ENCODE measurements at places on chromosomes 7 and 10. TPM values are rescaled to one million over a fixed set of nuclear protein-coding genes. Genes with fewer than 3 reads are reported as not detected.
A peak's percentile ranks its signal among the peaks of the same experiment; 100 is the strongest.

DNA sequence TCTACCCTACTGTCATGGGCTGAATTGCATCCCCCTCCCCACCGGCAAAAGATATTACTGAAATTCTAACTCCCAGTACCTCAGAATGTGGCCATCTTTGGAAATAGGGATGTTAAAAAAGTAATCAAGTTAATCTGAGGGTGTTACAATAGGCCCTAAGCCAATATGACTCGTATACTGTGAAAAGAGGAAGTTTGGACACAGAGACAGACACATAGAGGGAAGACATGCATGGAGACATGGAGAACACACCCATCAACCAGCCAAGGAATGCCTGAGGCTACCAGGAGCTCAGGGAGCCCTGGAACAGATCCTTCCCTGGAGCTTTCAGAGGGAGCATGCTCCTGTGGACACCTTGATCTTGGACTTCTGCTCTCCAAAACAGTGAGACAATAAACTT lies 138.2 kb upstream of the ADO start:
- DNase-seq, result no peak

PRPS1L1 gene
- polyA plus RNA-seq, result not detected

- no peak for DNase-seq
These were observed 363.6 kb downstream of the ANKRD30A start for GRCh38 chr10:37488792-37489657.

GRCh38 chr7:120023494-120024167 lies 249.3 kb upstream of the KCND2 start:
- no peak for DNase-seq

DNA sequence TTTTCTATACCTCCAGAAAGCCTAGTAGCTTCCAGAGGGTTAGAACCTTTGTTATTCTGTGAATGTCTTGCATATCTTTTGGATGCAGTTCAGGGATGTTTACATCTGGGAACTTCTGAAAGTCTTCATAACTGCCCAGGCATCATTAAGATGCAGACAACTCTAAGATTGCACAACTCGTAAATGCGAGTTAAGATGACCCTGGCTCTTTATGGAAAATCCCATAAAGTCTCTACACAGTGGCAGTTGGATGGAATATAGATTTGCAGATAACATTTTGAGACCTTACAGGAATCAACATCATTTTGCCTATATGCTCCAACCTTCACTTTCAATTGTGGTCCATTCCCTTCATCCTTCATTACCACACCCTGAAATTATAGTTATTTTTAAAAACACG lies 151.7 kb downstream of the CREB5 start:
- no peak for DNase-seq

GRCh38 chr10:71075086-71075758 lies 137.1 kb upstream of the UNC5B start:
- no peak for DNase-seq

ATP5MK gene
- 1,139 TPM for polyA plus RNA-seq

- DNase-seq, result no peak
These were observed 42.4 kb upstream of the CPN1 start for GRCh38 chr10:100124097-100124496.

SLC18A3 gene
- 0.09 TPM for polyA plus RNA-seq

TRPV5 gene
- not detected for polyA plus RNA-seq

CUBN gene
- 0.06 TPM for polyA plus RNA-seq

DNA sequence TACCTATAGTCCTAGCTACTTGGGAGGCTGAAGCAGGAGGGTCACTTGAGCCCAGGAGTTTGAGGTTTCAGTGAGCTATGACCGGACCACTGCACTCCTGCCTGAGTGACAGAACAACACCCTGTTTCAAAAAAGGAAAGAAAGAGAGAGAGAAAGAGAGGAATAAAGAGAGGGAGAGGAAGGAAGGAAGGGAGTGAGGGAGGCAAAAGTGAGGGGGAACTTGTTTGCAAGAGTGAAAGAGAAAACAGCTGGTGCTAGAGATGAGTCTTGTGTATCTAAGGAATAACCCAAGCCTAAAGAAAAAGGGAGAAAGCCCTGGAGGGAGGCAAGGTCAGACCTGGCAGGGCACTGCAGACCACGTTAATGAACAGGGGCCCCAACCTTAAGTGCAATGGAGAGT lies 4.8 kb upstream of the NT5C2 start:
- no peak for DNase-seq

CDCA7L gene
- 187 TPM for polyA plus RNA-seq

HTR7 gene
- 7.0 TPM for polyA plus RNA-seq

- no peak for DNase-seq
These were observed 25.6 kb downstream of the SCD start for GRCh38 chr10:100372415-100373297.

- no peak for DNase-seq
These were observed 7.8 kb upstream of the CAMK1D start for GRCh38 chr10:12341526-12341925.

GRCh38 chr10:110797416-110797815 lies 74.3 kb upstream of the PDCD4 start:
- DNase-seq, result no peak

GRCh38 chr7:113763226-113763625 lies 155.6 kb downstream of the PPP1R3A start:
- no peak for DNase-seq

PRSS58 gene
- polyA plus RNA-seq, result not detected

DNA sequence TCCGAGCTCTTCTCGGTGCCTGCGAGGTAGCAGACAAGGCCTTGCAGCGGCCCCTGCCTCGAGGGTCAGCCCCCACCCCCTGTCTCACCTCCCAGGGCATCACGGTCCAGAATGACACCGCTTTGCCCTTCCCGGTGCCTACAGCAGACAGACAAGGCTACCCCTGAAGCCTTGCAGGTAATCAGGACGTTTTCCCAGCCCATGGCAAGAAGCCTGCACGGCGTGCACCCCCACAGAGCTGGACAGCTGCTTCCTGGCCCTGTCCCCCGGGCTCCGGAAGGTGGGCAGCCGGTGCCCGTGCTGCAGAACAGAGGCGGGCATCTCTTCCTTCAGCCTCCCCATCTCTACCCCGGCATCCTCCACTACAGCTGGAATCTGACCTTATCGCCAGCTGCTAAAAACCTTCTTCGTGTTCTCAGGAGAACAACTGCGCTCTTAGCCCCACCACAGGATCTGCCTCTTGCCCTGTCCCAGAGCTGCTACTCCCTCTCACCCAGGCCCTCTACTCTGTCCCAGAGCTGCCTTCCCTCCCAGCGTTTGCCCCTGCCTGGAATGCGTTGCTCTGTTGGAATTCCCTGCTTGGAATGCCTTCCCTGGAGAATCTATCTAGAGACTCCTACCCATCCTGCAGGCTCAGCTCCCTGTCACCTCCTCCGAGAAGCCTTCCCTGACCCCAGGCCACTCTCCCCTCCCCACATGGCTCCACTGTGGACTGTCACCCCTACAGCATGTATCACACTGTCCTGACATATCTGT lies 4.7 kb downstream of the MYL10 start:
- peak; percentile 87 for DNase-seq

OR2A14 gene
- not detected for polyA plus RNA-seq

GRCh38 chr10:69061305-69062161 lies 26.4 kb upstream of the SRGN start:
- no peak for DNase-seq

GRCh38 chr10:92914478-92915325 lies 66.4 kb downstream of the EXOC6 start:
- peak; percentile 88 for DNase-seq

- DNase-seq, result no peak
These were observed 134.6 kb downstream of the ZNF467 start for GRCh38 chr7:149638566-149639320.

GRCh38 chr7:127251036-127251464 lies 1.7 kb downstream of the GRM8 start:
- peak; percentile 16 for DNase-seq

DNA sequence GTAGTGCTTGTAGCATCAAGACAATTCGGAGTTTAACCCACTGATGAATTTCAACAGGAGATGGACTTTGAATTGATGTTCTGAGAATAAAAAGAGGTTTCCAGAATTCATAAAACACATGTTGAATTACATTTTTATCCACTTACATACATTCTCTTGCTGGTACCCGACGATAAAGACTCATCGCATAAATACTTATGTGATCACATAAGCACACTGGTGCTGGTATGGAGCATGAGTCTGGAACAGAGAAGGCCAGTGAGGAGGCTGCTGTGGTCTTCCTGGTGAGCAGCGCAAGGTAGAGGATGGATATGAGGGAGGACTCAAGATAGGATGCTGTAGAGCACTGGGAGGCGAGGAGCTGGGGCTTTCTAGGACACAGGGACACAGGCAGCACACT lies 109.0 kb downstream of the RNF216 start:
- no peak for DNase-seq

- no peak for DNase-seq
These were observed 643.3 kb upstream of the SORCS1 start for GRCh38 chr10:107807836-107808235.

DNA sequence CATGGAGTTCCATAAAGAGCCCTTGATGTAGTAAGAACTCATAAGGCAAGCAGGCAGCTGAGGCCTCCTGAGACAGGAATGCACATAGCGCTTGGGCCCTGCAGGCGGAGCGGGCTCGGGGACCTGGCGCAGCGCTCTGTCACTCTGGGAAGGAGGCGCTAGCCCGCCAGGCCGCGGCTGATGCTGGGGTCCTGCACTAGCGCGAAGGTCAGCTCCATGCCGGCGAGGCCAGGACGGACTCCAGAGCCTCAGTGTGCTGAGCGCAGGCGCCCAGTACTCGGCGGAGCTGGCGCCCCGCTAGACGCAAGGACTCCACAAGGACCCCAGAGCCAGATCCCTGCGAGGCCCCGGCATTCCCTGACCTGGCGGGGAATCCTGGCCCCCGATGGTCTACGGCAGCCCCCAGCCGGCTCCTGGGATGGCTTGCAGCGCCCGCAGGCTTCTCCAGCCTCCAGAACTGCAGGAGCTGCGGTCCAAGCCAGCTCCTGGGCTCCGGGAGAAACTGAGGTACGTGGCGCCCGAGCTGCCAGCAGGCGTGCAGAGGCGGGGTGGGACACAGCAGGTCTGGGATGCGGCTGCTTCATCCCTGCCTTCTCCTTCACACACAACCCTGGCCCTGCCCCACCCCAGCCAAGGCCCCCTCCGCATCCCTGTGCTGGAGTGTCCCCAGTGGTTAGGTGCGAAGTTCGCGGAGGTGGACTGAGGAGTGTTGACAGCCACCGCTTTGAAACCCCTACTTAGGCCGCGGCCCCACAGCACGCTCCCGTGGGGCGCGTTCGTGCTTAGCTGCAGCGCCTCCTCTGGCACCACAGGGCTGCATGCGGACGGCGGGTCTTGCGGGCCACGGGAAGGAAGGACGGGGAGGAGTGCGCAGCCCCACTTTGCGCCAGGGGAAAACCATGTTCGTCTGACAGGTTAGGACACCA lies 761.5 kb upstream of the POM121L12 start:
- peak; percentile 72 for DNase-seq

GRCh38 chr7:17041324-17041723 lies 159.5 kb upstream of the AGR3 start:
- DNase-seq, result no peak

HOXA13 gene
- polyA plus RNA-seq, result not detected

GRCh38 chr7:99142727-99143520 lies 984 bp downstream of the SMURF1 start:
- DNase-seq, result peak; percentile 100

- no peak for DNase-seq
These were observed 3.8 kb downstream of the ZNF655 start for GRCh38 chr7:99562114-99562784.

C10orf95 gene
- 1.1 TPM for polyA plus RNA-seq

GRCh38 chr7:117612637-117613036 lies 132.8 kb downstream of the CFTR start:
- peak; percentile 8 for DNase-seq

- no peak for DNase-seq
These were observed 88.1 kb downstream of the FOXL3 start for GRCh38 chr7:378041-378420.

DNA sequence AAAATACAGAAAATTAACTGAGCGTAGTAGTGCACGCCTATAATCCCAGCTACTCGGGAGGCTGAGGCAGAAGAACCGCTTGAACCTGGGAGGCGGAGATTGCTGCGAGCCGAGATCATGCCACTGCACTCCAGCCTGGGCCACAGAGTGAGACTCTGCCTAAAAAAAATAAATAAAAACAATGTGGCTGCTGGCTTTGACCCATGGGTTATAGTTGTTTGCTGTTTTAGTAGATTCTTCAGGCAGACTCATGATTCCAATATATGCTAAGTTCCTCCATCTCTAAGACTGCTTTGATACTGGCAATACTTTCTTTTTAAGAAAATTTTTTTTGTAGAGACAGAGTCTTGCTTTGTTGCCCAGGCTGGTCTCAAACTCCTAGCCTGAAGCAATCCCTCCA lies 8.4 kb downstream of the OLAH start:
- no peak for DNase-seq

FOXL3 gene
- not detected for polyA plus RNA-seq

GRCh38 chr7:155372782-155373358 lies 75.2 kb downstream of the INSIG1 start:
- no peak for DNase-seq

HOXA4 gene
- polyA plus RNA-seq, result not detected

C10orf105 gene
- 0.19 TPM for polyA plus RNA-seq

DNA sequence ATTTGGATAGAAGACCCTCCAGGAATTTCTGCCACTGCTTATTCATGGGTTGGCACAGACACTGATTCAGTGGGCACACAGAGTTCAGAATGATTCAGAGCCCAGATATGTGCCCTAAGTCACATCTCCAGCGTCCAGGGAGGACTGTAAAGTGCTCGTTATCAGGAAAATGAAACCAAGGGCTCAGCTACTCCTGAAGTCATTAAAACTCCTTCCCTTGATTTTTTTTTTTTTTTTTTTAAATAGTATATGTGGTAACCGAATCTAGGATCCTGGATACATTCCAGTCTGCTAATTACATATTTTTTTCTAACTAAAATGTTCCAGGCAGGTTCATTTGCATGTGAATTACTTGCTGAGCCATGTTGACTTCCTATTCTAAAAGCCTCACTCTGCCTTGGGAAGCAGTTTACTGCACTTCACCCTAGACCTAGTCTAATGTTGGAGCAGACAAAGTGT lies 34.7 kb downstream of the MET start:
- DNase-seq, result peak; percentile 44

DNA sequence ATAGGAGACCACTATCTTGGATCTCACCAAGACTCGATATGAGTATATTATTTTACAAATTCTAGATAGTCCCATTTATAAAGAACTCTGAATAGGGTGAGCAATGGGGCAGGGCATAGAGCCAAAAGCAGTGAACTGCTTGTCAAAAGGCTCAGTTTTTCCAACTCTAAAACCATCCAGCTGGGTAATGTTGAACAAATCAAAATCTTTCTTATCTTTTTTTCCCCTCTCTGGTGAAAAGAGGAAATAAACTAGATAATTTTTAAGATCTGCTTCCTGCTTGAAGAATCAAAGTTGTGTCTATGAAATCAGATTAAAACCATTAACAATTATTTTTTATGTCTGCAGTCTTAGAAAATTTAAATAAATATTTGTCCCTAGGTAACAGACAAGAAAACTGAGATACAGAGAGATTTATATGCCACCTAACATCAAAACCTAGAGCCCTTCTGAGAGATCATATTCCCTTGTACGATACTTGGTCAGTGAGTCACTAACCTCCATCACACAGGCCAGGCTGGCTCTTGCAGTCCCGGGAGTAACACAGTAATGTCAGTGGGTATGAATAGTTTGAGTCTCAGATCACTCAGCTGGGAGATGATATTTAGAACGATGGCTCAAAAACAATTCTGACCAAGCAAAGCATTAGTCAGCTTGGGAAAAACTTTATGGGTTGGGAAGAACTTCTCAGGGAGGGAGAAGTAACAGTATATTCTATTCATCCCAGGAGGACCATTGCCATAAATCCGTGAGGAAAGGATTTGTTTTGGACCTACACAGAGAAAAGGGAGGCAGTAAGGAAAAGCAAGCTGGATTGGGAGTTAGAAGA lies 178.8 kb downstream of the REEP3 start:
- DNase-seq, result no peak

GRCh38 chr10:61016630-61017029 lies 72.6 kb upstream of the RHOBTB1 start:
- DNase-seq, result no peak

Measured in GM23338 (cell line).